ENCODE measurements at places on chromosomes 4 and X. TPM values are rescaled to one million over a fixed set of nuclear protein-coding genes. Genes with fewer than 3 reads are reported as not detected.

DNA sequence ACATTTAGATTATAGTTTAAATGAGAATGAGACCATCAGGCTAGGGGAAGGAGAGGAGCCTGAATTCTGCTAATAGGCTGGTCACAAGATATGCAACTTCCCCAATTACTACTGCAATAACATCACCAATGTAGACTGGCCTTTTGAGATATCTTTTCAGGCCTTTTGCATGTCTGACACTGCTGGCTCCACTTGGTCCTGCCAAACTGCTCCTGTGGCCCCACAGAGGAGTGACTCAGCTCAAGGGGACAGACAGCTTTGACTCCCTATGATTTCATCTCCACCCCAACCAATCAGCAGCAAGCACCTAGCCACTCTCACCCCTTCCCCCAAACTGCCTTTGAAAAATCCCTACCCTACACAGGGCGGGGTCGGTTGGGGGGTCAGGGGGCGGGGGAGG, 22.8 kb downstream of the GPRIN3 start:
- DNase-seq = no peak

- no peak for DNase-seq
Measured at GRCh38 chr4:40439519-40439918, 104.4 kb downstream of the CHRNA9 start.

GRCh38 chr4:159779716-159780115, 676.8 kb downstream of the RAPGEF2 start:
- DNase-seq = no peak

- DNase-seq = no peak
Measured at GRCh38 chr4:68469482-68469881, 22.2 kb downstream of the TMPRSS11E start.

DNA sequence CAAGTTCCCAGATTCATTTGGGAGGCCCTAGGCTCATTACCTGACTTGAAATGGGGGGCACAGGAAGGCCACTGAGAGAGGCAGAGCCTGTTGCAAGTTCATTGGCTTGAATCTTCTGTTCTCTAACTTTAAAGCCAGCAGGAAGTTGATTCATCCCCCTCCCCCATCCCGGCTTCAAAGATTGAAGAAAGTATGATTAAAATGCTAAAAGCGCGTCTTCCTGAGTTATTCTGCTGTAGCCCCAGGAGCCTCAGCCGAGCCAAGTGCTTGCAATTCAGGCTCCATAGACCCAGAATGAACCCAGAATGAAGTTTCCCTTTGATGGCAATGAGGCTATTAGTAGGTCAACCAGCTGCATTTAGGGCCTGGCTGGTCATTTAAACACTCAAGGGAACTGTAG, 14.7 kb downstream of the CHST7 start:
- DNase-seq = peak; percentile 8

GRCh38 chr4:124459941-124460310, 252.6 kb downstream of the ANKRD50 start:
- no peak for DNase-seq

DNA sequence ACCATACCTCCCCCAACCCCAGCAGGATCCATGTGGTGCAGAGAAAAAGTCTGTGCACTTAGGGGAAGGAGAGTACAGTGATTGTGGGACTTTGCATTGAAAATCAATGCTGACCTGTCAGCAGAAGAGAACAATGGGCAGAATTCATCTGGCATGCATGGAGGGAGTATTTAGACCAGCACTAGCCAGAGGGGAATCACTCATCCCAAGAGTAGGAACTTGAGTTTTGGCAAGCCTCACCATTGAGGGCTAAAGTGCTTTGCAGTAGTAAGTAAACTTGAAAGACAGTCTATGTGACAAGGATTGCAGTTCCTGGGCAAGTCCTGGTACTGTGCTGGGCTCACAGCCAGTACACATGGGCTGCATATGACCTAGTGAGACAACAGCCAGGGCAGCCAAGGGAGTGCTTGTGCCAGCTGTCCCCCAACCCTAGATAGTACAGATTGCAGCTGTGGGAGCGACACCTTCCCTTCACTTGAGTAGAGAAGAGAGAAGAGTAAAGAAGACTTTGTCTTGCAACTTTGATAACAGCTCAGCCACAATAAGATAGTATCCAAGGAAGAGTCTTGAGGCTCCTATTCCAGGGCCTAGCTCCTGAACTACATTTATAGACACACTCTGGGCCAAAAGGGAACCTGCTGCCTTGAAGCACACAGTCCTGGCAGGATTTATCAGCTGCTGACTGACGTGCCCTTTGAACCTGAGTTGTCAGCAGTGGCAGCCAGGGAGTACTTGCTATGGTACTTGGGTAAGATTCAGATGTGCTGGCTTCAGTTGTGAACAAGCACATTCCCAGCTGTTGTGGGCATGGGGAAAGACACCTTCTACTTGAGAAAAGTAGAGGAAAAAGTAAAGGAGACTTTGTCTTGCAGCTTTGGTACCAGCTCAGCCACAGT, 48.7 kb downstream of the HDX start:
- DNase-seq = no peak

Gene ADH1A
- total RNA-seq = not detected

Gene FAAH2
- total RNA-seq = 8.2 TPM

Gene CYSLTR1
- 5.5 TPM for total RNA-seq

Gene ARX
- total RNA-seq = not detected

Gene PDCL2
- not detected for total RNA-seq

Measured in T-helper 17 cell (primary cell).